ENCODE measurements at places on chromosomes 16 and 17.
A peak's percentile ranks its signal among the peaks of the same experiment; 100 is the strongest.

GRCh38 chr16:1926271-1926670 lies 8.1 kb upstream of the HS3ST6 start:
- DNase-seq: no peak

DNA sequence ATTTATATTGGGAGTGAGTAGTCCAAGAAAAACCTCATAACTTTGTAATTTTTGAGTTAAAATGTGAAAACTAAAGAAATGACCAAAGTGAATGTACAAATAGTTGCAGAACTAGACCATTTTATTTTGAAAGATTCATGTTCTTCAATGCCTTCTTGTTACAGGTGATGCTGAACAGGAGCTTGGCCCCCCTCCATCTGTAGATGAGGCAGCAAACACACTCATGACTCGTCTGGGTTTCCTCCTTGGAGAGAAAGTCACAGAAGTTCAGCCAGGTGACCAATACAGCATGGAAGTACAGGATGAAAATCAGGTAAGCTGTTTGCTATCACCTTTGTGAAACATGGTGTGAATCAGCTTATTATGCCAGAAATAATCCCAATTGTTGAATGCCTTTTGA lies 227.8 kb downstream of the TANC2 start:
- DNase-seq: no peak

GRCh38 chr17:27575096-27575911 lies 55.7 kb upstream of the LGALS9 start:
- no peak for DNase-seq

- DNase-seq: peak; percentile 56
Measured at GRCh38 chr17:38743556-38744171, 4.5 kb downstream of the PCGF2 start.

DNA sequence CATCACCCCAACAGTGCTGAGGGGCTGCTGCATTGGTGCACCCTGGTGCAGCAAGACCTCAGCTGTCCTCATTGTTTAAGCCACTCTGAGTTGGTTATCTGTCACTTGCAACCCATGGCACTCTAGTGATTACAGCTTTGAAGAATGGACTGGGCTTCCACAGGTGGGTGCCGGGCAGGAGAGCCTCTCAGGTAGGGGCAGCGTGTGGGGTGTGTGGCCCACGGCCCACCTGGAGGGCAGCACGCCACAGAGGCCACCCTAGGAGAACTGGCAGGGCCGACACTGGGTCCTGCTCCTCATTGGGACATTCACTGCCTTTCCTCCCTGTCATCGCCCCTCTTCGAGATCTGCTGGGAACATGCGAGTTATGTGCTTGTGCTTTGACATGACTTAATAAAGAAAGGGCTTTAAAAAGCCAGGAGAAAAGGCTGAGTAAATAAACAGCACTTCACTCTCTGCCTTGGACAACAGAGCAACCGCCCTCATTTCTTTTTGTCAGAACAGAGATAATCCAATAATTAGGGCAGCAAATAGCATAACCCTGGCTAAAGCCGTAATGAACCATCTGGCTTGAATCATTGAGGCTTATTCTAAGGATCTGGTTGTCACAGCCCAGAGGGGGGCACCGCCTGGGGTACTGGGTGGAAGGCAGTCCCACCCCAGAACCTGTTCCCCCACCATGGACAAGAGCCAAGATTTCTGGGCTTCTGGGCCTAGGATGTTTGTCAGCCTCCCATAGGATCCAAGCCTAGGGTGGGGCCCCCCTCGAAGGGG lies 3.0 kb downstream of the DOC2B start:
- DNase-seq: no peak

GRCh38 chr17:16068323-16068722 lies 68.7 kb downstream of the TTC19 start:
- DNase-seq: no peak

DNA sequence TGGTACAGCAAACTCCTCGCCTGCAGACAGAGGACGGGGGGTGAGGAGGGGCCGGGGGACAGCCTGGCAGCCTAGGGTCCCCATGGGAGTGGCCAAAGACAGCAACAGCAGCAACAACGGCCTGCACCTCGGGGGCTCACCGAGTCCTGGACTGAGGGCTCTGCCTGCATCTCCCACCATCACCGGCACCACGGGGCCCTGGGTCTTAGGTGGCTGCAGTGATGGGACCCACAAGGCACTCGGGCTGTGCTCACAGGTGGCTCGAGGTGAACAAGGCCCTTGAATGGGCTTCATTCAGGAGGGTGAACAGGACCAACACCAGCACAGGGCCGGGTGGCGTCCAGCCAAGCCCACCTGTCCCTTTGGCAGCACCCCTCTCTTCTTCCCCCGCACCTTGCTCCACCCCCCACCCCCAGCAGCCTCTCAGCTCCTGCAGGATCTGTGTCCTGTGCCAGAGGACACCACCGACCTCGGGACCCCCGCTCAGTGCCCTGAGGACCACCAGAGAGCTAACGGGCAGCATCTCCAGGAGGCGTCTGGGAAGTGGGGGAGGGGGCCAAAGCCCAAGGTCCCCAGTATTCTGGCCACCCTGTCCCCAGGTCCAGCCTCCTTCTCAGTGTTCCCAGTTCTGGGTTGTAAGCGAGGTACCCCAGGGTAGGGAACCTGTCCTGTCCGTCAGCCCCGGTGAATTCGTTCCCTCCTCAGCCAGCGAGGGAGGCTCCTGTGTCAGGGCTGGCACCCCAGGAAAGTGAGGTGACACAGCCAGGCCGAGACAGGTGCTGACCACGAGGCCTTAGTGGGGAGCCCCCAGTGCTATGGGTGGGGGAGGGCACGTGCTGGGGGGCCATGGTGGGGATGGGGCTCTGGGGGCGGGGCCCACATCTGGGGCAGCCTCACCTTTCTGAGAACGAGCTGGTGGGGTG lies 94.3 kb downstream of the TBC1D16 start:
- DNase-seq: no peak

DNA sequence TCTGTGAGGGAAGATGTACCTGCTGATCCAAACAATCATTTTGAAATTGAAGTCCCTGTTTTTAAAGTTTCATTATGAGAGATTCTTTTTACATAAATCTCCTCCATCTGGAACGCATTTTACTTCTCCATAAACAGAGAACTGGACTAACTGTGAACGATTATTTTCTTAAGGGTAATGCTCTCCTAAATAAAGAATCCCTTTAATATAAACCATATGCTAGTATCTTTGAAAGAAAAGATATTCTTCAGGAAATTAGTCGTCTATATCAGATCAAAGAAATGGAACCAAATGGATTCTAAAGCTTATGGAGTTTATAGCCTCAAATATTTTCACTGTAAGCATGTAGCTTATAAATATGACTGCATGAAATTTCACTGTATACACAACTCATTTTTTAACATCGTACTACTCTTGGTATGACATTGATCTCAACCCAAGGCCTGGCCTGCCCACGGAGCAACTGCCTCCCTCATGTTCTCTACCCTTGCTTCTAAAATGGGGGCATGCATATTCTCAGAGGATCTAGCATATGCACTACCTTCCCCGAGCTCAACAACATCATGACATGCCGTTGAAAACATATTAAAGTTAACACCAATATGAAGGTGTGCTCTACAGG lies 66.4 kb downstream of the MYH10 start:
- no peak for DNase-seq

- DNase-seq: no peak
Measured at GRCh38 chr17:68288375-68288774, 2.6 kb downstream of the SLC16A6 start.

- DNase-seq: no peak
Measured at GRCh38 chr16:83453977-83454376, 353.8 kb upstream of the HSBP1 start.

DNA sequence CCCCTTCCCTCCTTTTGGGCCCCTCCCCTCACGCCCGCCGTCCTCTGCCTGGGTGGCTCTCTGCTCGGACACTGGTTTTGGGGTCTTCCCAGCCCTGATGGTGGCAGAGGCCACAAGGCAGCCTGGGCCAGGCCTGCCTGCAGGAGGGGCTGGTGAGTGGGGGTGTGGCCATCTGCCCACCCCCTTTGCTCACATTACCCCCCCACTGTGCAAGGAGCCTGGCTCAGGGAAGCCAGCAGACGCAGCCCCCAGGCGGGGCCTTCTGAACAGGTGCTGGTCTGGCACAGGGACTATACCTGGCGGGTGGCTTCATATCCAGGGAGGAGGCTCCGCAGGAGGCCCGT lies 10.7 kb upstream of the ZFPM1 start:
- DNase-seq: no peak

GRCh38 chr16:57299009-57299718 lies 14.7 kb upstream of the PLLP start:
- no peak for DNase-seq

DNA sequence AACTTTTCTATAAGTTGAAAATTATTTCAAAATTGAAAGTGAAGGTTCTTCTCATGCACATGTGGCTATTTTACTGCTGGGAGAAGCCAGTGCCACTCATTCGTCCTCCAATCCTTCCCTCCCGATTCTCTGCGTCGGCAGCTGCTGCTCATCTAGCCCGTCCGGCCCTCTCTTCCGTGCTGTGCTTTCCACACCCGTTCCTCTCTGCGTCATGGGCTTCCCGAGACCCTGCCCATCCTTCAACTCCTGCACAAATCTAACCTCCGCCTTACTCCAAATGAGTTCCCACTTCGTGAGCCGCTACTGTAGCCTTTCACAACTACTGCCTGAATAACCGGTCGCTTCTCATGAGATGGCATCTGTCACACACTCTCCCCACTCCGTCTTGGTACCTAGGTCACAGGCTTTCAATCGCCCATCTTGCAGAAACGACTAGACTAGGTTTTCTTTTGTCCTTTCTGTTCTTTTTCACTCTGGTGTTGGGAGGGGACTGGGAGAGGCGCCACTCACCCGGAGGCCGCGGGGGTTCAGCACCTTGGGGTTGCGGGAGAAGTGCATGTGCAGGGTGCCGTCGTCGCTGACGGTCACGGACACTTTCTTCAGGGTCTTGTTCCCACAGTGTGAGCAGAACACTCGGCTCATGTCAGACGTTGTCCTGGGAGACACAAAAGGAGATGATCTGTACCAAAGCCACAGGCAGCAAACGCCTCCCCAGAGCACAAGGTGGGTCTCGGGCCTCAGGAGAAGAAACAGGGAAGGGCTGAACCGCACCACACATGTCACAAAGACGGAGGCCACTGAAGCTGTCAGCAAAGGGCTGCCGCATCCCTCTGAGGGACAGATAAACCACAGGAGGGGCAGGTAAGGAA lies 10.1 kb downstream of the NOB1 start:
- DNase-seq: no peak

DNA sequence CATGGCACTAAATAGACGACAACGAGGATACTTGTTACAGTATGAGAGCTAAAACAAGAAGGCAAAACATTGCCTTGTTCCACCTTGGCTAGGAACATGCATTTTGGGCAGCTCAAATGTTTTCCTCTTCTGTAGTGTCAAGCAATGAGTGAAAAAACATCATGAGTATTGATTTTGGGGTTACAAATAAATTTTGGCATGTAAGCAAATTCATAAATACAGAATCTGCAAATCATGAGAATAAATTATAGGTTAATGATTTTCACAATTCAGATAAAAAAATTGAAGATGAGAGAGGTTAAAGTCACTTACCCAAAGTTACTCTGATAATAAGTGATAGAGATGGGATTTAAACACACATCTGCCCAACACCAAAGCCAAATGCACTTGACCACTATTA lies 28.4 kb upstream of the NUFIP2 start:
- no peak for DNase-seq

DNA sequence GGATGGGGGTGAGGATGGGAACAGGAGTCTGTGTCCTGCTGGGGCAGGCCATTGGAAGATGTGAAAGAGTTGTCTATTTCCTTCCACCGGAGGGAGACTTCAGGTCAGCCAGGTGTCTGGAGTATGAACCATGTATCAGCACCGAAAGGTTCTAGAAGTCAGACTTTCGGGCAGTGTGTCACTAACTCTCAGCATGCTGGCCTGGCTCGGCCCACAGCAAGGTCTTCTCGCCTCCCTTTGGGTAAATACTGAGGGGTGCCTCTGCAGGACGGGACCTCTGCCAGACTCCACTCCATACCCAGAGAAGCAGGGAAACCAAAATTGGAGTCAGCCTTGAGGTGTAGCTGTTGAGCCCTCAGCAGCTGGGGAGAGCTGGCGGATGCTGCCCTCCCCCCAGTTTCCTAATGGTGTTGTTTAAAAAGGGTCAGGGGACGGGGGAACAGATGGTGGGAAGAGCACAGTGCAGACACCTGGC lies 507 bp downstream of the CIITA start:
- no peak for DNase-seq

DNA sequence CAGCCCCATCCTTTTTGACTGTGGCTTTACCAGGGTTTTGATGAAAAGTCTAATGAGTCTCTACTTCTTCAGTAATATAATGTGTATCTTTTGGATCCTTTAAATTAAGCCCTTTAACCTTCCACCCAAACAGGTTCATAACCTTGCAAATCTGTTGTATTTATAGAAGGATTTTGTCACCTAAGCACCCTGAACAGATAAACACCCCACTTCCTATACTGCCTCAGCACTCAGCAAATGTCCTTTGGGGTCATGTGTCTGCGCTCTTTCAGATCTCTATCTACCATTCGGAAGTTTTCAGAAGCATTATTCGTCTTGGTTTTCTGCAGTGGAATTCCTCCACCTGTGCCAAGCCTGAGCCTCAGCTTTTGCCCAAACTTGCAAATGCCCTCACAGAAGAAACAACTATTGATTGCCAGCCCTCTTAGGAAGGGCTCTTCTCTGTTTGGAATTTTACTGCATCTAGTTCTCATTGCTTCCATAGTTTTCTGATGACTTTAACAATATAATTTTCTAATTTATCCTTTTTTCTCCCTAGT lies 214.8 kb upstream of the KCNJ16 start:
- no peak for DNase-seq

GRCh38 chr16:17408296-17408695 lies 62.5 kb downstream of the XYLT1 start:
- DNase-seq: no peak

- DNase-seq: no peak
Measured at GRCh38 chr17:61460796-61461585, 8.8 kb downstream of the TBX4 start.

- peak; percentile 56 for DNase-seq
Measured at GRCh38 chr17:63622574-63623390, 565 bp downstream of the MAP3K3 start.

GRCh38 chr16:87423429-87423828 lies 31.3 kb downstream of the MAP1LC3B start:
- DNase-seq: no peak
